Gastroesophageal sphincter (tissue), 4 donors: ENCODE measurements at places on chromosomes 2 and 18. TPM values are rescaled to one million over a fixed set of nuclear protein-coding genes. Genes with fewer than 3 reads are reported as not detected.

Gene PLGLB2
- total RNA-seq = 1.0 TPM

Gene UGT1A3
- not detected for total RNA-seq

Gene TLX2
- total RNA-seq = 0.94 TPM

Gene KCNIP3
- total RNA-seq = 14.4 TPM

Gene MOGAT1
- not detected for total RNA-seq

Gene ACOXL
- not detected for total RNA-seq

Gene IRS1
- 39.0 TPM for total RNA-seq

Gene ACMSD
- not detected for total RNA-seq

Gene SLC8A1
- total RNA-seq = 168 TPM

Gene ABCB6
- total RNA-seq = 14.8 TPM

Gene STK17B
- 3.6 TPM for total RNA-seq

Gene PLCL1
- 41.2 TPM for total RNA-seq

Gene OR6B2
- not detected for total RNA-seq

Gene DSG1
- not detected for total RNA-seq

Gene PSMA8
- total RNA-seq = not detected

Gene SMPD4
- total RNA-seq = 27.7 TPM

Gene RGPD8
- 38.4 TPM for total RNA-seq
